ENCODE measurements at places on chromosomes 4 and X.

DNA sequence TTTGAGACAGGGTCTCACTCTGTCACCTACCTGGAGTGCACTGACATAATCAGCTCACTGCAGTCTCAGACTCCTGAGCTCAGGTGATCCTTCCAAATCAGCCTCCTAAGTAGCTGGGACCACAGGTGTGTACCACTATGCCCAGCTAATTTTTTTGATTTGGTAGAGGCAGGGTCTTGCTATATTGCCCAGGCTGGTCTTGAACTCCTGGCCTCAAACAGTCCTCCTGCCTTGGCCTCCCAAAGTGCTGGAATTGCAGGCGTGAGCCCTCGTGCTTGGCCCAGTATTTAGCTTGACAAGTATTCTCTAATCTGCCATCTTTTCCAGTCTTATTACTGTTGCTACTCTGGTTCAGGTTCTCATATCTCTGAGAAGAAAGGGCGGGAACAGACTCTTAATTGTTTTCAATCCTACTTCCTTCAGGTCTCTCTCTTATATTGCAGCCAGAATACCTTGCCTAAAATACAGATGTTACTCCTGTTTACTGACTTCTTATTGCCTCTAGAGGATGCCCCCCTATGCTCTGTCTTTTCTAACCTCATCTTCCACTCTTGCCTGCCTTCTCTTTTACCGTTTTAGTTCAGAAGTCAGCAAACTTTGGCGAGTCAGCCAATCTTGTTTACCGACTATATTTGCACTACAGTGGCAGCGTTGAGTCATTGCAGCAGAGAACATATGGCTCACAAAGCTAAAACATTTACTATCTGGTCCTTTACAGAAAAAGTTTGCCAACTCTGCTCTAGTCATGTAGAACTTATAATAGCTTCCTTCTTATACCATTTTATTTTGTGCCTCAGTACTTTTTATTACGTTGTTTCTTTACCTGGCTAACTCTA is 19.0 kb downstream of the MRPL1 start:
- DNase-seq, result no peak

GRCh38 chr4:122476126-122476525 is 19.6 kb upstream of the IL2 start:
- DNase-seq, result no peak

DNA sequence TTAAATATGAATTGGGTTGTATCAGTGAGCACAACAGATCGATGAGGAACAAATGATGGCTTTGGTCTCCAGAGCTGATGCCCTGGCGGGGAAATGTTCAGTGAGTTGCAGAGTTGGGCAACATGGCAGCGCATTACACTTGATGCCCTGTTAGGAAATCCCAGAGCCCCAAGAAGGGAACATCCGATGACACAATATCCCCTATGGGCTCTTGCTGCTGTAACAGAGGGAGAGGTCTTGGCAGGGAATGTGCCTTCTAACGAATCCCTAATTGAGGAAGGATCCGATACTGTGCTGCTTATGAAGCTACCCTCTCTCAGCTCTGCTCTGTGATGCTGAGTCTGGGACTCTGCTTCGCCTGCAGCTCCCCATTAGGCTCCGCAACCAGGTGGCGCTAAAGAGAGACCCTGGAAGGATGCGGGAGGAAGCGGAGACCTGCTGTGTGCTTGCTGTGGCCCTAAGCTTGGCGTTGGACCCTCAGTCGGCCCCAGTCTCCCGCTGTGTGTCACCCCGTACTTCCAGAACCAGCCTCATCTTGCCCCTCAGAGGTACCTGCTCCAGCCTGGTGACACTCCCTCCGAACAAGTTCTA is 38.9 kb downstream of the PDHA1 start:
- no peak for DNase-seq

DNA sequence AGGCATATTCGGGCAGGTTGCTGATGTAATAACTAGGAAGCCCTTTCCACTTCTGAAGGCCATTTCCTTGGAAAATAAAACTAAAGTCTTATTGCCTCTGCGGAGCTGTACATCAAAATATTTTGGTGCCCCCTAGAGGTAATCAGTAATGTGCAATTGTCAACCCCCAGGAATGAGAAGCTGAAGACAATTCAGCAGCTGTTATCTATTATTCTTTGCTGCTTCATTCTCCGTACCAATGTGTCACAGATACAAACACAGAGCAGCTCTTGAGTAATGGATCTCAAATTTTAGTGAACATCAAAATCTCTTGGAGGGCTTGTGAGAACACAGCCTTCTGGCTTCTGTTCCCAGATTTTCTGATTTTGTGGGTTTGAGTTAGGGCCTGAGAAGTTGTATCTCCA is 3.5 kb upstream of the SLIT2 start:
- no peak for DNase-seq

GRCh38 chrX:49039598-49040375 is 3.4 kb downstream of the TFE3 start:
- DNase-seq, result peak; percentile 45

- DNase-seq, result no peak
These were observed 750 bp downstream of the ARMCX5 start for GRCh38 chrX:102599951-102600579.

- no peak for DNase-seq
These were observed 94.1 kb downstream of the COX18 start for GRCh38 chr4:72975488-72975784.

DNA sequence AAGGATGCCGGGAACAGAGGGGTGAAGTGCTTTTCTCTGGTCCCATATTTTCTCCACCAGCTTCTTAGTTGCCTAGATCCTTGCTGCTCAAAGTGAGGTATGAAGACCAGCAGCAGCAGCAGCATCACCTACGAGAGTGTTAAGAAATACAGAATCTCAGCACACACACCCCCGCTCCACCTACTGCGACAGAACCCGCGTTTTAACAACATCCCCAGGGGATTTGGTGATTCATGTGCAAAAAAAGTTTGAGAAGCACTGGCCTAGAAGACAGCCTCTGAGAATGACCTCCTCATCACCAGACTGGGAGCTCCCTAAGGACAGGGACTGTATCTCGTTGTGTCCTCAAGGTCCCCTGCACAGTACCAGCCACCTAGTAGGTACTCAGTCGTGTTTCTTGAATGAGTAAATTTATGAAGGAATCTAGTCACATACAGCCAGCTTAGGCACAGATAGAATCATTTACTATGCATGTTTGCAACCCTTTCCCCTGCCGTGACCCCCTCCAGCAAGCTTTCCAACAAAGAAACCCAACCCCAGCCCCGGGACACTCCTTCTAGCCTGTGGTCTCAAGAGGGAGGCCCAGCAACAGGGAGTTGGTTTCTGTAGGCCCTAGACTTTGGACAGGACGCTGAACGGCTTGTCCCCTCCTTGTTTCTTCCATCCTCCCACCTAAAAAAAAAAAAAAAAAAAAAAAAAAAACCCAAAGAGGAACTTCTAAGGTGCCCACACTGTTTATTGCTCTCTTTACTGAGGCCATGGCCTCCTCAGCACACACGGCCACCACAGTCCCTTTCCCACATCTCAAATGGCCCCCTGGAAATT is 21.5 kb downstream of the RTL5 start:
- no peak for DNase-seq

- no peak for DNase-seq
These were observed 711 bp downstream of the PNMA6E start for GRCh38 chrX:153400146-153401132.

GRCh38 chrX:56000729-56001128 is 231.4 kb upstream of the KLF8 start:
- no peak for DNase-seq

DNA sequence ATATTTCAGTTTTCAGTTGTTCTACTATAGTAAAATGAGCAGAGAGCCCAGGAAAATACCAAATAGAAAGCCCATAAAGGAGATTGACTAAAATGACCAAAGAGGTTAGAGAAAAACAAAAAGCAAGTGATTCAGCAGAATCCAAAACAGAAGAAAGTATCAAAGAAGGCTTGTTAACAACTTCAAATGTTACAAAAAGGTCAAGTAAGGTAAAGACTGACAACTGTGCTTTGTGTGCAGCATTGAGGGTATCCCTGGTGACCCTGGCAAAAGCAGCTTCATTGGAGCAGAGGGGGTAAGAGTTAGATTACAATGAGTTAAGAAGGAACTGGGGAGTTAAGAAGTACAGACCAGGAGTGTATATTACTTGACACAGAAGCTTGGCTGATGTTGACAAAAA is 317.9 kb downstream of the OPHN1 start:
- no peak for DNase-seq

DNA sequence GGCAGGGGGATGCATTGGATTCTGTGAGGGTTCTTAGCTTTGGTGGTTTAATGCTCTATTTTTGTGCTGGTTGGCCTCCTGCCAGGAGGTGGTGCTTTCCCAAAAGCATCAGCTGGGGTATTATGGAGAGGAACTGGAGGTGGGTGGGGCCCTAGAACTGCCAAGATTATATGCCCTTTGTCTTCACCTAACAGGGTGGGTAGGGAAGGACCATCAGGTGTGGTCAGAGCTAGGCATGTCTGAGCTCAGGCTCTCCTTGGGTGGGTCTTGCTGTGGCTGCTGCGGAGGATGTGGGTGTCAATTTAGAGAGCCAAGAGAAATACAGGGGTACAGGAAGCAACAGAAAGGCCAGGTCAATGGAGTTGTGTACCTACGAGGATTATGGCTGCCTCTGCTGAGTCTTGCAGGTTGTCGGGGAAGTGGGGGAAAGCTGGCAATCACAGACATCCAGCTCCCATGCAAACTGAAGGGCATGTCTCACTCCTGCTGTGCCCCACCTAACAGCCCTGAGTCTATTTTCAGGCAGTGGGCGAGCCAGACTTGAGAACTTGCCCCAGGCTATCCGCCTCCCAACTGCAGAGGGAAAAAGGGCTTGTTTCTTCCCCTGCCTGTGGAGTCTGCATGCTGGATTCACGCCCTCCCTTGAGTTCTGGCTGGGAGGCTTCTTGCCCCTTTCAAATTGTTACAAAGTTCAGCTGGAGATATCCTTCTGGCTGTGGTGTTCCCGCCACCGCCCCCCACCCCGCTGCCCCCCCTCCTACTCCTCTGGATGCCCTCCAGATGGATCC is 212.0 kb downstream of the COMMD8 start:
- DNase-seq, result no peak

DNA sequence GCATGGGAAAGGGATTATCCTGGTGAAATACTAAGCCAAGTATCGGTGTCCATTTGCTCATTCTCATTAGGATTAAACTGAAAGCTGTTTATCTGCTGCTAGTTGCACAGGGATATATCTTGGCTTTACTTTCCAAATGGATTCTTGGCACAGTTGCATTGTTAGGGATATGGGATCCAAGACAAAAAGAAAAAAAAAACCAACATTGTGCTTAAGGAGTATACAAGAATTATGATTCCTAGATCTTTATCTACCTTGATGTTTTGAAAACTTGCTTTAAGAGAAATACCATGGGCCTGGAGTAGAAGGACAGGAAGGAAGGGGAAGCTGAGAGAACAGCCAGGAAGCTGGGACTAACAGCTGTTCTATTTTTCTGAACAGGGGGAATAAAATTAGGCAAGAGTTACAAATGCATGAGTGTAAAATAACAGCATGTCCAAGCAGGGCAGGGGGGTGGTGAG is 107.6 kb downstream of the ATXN3L start:
- peak; percentile 39 for DNase-seq

DNA sequence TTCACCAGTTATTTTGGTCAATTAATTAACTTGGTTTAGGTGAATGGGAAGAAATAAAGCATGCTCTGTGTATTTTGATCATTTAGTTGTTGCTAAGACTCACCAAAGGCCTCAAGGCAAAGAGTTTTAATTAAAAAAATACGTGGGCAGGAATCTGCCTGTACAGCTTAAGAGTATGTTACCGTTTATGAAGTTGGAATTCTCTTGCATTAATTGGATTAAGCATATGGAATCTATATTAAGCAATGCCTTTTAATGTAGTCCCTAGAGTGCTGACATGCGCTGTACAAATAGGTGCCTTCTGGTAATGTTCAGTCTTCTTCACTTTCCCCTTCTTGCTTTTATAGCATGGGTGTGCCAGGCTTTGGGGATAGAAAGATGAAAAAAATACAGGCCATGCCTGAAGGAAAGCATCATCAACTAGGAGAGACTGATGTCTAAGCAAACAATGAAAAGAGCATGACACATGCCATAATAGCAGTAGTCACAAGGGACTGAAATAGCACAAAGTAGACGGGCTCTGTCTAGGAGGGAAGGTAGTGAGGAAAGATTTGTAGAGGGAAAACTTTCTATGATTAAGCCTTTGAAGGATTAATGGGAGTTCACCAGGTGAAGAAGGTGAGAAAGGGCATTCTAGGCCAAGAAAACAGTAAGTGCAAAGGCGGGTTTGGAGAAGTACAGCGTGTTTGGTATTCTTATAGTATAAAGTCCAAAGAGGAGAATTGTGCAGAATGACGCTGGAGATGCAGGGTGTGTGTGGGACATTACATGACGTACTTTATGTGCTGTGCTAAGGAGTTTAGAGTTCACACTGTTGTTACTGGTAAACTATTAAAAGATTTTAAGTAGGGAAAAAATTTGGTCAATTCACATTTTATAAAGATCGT is 226.1 kb upstream of the ANXA3 start:
- DNase-seq, result no peak

DNA sequence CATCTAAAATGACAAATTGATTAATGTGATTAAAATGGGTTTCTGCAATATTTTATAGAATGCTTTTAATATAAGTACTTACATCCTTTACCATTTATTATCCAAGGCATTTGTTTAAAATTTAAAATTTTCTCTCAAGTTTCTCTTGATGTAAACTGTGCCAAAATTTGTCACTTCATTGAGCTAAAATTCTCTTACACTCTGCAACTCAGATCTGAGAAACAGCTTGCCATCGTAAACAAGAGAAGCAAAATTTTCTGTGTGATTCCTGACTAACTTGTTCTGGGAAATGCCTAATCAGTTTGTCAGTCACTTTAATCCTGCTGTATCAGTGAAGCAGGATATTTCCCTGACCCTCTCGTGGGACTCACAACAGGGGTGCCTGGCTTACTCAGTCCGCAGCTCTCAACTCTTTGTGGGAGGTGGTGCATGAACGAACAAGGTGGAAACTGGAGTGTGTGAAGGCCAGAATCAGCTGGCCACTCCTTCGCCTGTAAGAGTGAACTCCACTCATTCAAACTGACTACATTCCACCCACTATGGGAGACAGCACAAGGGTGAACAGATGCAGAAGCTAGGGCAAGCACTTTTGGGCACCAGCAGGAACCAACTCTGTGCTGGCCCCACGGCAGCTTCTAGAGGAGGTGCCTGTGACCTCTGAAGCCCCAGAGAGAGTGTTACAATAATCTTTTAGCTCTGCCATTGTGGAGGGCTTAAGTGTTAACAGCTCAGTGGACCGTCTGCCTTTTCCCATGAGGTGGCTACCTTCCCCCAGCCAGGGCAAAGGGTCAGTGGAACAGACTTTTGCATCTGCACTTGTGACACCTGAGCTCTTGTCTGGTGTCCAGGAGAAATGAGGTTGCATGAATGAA is 349.4 kb downstream of the FAT4 start:
- no peak for DNase-seq

GRCh38 chrX:48468247-48468671 is 1.8 kb downstream of the SLC38A5 start:
- DNase-seq, result no peak

DNA sequence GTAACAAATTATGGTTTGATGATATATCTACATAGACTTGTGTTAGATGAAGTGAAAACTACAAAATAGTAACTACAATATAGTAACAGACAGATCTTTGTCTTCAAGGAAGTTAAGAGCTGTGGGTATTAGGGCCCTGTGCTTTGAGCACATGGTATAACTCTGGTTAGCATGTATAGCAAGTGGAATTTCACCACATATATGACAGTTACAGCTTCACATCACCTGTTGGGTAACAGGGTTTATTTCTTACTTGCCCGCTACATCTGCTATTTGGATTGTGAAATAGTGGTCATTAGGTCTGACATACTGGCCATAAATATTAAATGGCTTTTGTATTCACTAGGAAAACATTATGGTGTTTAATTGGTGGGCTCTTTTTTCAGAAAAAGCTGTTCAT is 20.2 kb downstream of the OFD1 start:
- DNase-seq, result no peak

- no peak for DNase-seq
These were observed 20.4 kb upstream of the DCTD start for GRCh38 chr4:182937268-182938204.

Data from glomerular endothelial cell (primary cell).